ENCODE measurements at places on chromosomes 6 and 20.
A peak's percentile ranks its signal among the peaks of the same experiment; 100 is the strongest.

DNA sequence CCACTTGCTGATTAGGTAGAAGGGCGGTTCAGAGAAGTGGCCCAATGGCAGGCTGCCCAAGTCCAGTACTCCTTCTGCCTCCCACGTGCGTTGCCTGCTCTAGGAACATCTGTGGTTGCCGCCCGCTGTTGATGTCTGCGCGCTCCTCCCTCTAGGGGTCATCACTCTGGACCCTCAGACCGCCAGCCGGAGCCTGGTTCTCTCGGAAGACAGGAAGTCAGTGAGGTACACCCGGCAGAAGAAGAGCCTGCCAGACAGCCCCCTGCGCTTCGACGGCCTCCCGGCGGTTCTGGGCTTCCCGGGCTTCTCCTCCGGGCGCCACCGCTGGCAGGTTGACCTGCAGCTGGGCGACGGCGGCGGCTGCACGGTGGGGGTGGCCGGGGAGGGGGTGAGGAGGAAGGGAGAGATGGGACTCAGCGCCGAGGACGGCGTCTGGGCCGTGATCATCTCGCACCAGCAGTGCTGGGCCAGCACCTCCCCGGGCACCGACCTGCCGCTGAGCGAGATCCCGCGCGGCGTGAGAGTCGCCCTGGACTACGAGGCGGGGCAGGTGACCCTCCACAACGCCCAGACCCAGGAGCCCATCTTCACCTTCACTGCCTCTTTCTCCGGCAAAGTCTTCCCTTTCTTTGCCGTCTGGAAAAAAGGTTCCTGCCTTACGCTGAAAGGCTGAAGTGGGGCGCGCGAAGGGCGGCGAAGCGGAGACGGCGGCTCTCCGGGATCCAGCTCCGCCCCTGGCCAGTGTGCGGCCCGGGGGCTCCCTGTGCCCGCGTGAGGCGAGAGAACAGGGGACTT, 8.5 kb downstream of the TRIM15 start:
- H3K27ac ChIP-seq = no peak overlapping the region
- peaks cover 6% of the 10 kb centered on the region for H3K36me3 ChIP-seq
- H3K4me1 ChIP-seq = no peaks in the 10 kb centered on the region

DNA sequence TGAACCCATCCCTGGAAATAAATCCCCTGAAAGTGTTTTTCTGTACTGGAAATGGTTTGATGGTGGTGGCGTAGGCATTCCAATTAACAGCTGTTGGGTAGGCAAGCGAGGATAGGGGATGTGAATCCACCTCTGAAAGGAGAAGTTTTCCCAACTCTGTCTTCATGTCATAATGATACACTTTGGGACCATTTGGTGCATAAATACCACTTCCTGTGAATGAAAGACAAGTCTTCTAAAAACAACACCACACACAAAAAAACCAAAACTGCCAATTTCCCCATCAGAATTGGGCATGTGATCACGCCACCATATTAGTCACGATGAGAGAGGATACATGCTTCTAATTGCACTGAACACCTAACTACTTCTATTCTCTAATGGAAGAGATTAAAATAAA, 6.4 kb downstream of the VNN2 start:
- no peaks in the 10 kb centered on the region for H3K27me3 ChIP-seq
- H3K36me3 ChIP-seq = no peaks in the 10 kb centered on the region
- no peak overlapping the region for H3K27ac ChIP-seq
- no peak overlapping the region for H3K4me3 ChIP-seq
- no peak for DNase-seq
- no peaks in the 10 kb centered on the region for H3K4me1 ChIP-seq

- no peaks in the 10 kb centered on the region for H3K36me3 ChIP-seq
- no peaks in the 10 kb centered on the region for H3K27me3 ChIP-seq
- H3K27ac ChIP-seq = no peak overlapping the region
- no peaks in the 10 kb centered on the region for H3K4me1 ChIP-seq
Observed at GRCh38 chr20:14344746-14345145, 7.3 kb upstream of the FLRT3 start.

- no peak for DNase-seq
- peak overlapping the region; percentile 56 for H3K27ac ChIP-seq
- no peaks in the 10 kb centered on the region for H3K27me3 ChIP-seq
- H3K4me1 ChIP-seq = peaks cover 24% of the 10 kb centered on the region
Observed at GRCh38 chr6:158780246-158780884, 38.8 kb downstream of the EZR start.

GRCh38 chr20:44651434-44651683, 140 bp downstream of the ADA start:
- H3K27ac ChIP-seq = peak overlapping the region; percentile 87
- no peaks in the 10 kb centered on the region for H3K27me3 ChIP-seq

- H3K4me1 ChIP-seq = peaks cover 5% of the 10 kb centered on the region
- no peak for DNase-seq
- H3K27ac ChIP-seq = no peak overlapping the region
- no peaks in the 10 kb centered on the region for H3K36me3 ChIP-seq
- no peak overlapping the region for H3K4me3 ChIP-seq
- no peaks in the 10 kb centered on the region for H3K27me3 ChIP-seq
Observed at GRCh38 chr6:150692604-150693003, 92.9 kb downstream of the PLEKHG1 start.

DNA sequence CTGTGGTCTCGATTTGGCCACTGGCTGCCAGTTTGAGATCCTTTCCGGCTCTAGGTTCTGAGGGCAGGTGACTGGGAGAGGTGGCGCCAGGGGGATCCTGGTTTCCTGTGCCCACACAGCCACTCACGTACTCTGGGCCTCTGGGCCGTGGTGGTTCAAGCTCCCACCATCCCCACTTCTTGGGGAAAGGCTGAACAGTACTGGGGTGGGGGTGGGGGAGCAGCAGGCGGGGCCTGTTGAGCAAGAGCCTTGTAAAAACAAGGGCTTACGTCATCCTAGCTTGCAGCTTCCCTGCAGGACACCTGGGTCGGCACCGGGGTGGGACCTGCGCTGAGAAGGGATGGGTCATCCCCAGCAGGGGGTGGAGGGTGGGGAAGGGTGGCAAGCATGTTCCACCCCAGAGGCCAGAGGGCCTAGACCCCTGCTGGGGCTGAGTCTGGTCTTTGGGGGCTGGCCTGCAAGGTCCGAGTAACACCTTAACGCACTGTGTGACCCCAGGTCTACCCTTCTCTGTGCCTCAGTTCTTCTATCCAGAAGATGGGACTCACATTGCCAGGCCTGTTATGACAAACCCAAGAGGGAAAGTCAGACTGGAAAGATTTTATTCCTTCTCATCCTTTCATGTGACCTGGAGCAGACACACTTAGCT, 3.1 kb upstream of the CEBPB start:
- peak overlapping the region; percentile 27 for H3K27ac ChIP-seq
- H3K4me1 ChIP-seq = peaks cover 6% of the 10 kb centered on the region
- DNase-seq = peak; percentile 59
- no peaks in the 10 kb centered on the region for H3K27me3 ChIP-seq

DNA sequence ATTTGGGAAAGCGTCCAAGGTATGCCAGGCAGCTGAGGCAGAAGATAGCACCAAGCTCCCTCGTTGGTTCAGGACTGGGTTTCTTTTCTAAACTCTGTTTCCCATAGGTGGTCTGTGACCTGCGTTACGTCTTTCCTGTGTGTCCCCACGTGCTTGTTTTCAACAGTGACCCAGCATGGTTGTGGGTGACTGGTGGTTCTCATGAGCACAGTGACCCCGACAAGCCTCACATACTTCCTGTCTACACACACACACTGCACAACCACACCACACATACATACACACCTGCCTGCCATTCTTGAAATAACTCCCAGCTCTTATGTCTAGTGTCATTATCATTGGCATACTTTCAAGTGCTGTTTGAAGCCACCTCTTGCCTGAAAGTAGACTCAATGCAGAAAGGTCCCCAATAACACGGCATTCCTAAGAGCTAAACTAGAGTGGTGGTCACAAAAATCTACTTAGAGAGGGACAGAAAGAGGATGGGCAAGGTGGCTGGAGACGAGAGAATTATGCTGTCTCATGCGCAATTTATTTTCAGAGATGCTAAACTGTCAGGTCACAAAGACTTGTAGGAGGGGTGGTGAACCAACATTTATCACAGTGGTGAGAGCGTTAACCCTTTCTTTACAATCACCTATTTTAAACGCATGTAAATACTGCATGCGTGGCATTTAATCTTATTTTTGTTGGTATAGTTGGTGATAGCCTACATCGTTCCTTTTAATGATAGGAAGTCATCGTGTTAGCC, 66.7 kb downstream of the GCNT2 start:
- H3K36me3 ChIP-seq = no peaks in the 10 kb centered on the region
- no peak overlapping the region for H3K4me3 ChIP-seq
- no peaks in the 10 kb centered on the region for H3K27me3 ChIP-seq
- H3K27ac ChIP-seq = no peak overlapping the region
- peaks cover 32% of the 10 kb centered on the region for H3K4me1 ChIP-seq

DNA sequence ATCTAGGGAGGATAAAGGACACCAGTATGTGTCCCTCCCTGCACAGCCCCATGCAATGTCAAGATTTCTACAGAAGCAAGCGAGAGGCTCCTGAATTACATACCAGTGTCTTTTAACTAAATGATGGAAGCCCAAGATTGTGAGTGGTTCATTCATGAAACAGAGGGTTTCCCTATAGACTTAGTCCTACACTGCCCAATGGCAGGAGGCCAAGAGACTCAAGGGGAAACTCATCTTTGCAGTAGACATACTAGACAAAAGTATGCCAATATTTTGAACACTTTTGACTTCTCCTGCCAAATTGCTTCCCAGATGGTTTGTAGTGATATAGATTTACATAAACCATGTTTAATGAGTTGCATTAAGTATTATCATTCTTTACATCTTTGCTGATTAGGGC, 557.2 kb upstream of the JAG1 start:
- no peak for DNase-seq
- H3K27me3 ChIP-seq = no peaks in the 10 kb centered on the region
- no peak overlapping the region for H3K27ac ChIP-seq
- H3K4me3 ChIP-seq = no peak overlapping the region
- H3K4me1 ChIP-seq = no peaks in the 10 kb centered on the region

DNA sequence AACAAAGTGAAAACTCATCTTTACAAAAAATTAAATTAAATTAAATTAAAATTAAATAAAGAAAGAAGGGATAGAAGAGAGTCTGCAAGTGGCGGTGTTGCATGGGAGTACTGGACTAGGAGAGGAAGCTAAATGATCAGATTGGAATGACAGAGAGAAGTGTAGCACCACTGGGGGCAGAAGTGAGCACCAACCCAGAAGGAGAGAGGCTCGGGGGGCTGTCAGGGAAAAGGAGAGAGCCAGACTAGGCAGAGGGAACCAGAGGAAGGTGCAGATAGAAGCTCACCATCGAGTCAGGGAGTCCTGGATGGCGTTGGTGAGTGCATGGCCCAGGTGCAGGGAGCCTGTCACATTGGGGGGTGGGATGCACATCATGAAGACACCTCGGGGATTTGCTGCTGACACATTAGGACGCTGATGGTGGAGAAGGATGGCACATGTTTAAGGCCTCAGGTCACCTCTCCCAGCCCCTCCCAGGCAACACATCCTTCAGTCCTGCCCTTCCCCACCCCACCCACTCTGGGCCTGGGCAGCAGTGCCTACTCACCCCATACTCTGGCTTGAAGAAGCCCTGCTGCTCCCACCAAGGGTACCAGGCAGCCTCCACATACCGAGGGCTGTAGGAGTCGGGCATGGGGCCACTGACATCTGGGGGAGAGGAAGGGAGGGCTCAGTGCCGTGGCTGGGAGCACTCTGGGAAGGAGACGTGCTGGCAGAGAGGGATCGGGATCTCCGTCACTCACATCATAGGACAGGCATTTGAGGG, 4.0 kb downstream of the VARS1 start:
- DNase-seq = no peak
- no peak overlapping the region for H3K4me3 ChIP-seq
- H3K36me3 ChIP-seq = peaks cover 7% of the 10 kb centered on the region
- H3K27ac ChIP-seq = no peak overlapping the region

- no peak for DNase-seq
- no peak overlapping the region for H3K4me3 ChIP-seq
- no peaks in the 10 kb centered on the region for H3K4me1 ChIP-seq
- H3K36me3 ChIP-seq = no peaks in the 10 kb centered on the region
Observed at GRCh38 chr6:84062519-84063154, 29.1 kb downstream of the MRAP2 start.

DNA sequence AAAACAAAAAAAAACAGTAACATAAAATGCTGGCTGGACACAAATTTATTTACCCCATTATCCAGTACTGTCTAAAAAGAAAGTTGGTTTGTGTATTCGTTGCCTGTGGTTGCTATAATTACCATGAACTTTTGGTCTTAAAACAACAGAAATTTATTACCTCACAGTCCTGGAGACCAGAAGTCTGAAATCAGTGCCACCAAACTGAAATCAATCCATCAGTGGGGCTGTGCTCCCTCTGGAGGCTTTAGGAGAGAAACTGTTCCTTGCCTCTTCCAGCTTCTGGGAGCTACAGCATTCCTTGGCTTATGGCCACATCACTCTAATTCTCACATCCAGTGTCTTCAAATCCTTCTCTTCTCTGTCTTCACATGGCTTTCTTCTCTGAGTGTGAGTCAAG, 79.4 kb downstream of the SNX5 start:
- H3K27me3 ChIP-seq = no peaks in the 10 kb centered on the region
- H3K4me1 ChIP-seq = peaks cover 23% of the 10 kb centered on the region
- no peak for DNase-seq
- H3K4me3 ChIP-seq = no peak overlapping the region

GRCh38 chr6:52417675-52418111, 2.4 kb upstream of the EFHC1 start:
- no peak overlapping the region for H3K27ac ChIP-seq
- H3K4me3 ChIP-seq = no peak overlapping the region
- H3K4me1 ChIP-seq = peaks cover 11% of the 10 kb centered on the region
- H3K36me3 ChIP-seq = no peaks in the 10 kb centered on the region
- H3K27me3 ChIP-seq = no peaks in the 10 kb centered on the region
- DNase-seq = no peak

- no peak overlapping the region for H3K4me3 ChIP-seq
- no peak overlapping the region for H3K27ac ChIP-seq
- H3K27me3 ChIP-seq = no peaks in the 10 kb centered on the region
- H3K36me3 ChIP-seq = no peaks in the 10 kb centered on the region
Observed at GRCh38 chr20:63586797-63587196, 12.8 kb upstream of the HELZ2 start.

GRCh38 chr6:4986999-4987398, 16.8 kb downstream of the RPP40 start:
- no peak overlapping the region for H3K4me3 ChIP-seq
- no peaks in the 10 kb centered on the region for H3K27me3 ChIP-seq

- H3K27ac ChIP-seq = no peak overlapping the region
- no peaks in the 10 kb centered on the region for H3K36me3 ChIP-seq
- DNase-seq = no peak
- H3K4me1 ChIP-seq = no peaks in the 10 kb centered on the region
Observed at GRCh38 chr20:13772529-13772928, 12.2 kb downstream of the ESF1 start.

DNA sequence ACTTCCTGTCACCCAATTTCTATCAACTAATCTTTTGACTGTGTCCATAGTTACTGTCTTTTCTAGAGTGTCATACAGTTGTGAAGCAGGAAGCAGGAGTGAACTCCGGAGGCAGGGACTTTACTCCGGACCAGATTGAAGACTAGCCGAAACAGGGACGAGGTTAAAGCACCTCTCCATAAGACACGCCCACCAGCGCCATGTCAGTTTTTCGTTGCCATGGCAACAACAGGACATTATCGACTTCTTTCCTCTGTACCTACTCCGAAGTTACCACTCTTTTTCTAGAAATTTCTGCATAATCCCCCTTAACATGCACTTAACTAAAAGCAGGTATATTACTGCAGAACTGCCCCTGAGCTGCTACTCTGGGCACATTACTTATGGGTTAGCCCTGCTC, 25.2 kb downstream of the TRIM38 start:
- no peaks in the 10 kb centered on the region for H3K4me1 ChIP-seq
- no peak overlapping the region for H3K27ac ChIP-seq
- no peak for DNase-seq
